ENCODE measurements at places on chromosomes 16 and 17.

GRCh38 chr17:80970044-80970761 is 21.4 kb upstream of the CHMP6 start:
- DNase-seq: peak; percentile 63

DNA sequence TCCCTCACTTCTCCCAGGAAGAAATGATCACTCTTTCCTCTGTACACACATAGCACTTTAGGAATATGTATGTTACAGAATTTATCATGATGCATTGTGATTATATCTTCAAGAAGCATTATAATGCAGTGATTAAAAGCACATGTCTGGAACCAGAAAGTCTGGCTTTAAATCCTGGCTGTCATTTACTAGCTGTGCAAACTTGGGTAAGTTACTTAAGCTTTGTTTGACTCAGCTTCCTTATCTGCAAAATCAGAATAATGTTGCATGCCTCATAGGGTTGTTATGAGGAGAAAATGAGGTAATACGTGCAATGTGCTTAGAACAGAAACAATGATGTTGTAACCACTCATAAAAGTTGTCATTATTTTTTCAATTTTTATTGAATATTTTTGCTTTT is 156.3 kb upstream of the ZKSCAN2 start:
- no peak for DNase-seq

DNA sequence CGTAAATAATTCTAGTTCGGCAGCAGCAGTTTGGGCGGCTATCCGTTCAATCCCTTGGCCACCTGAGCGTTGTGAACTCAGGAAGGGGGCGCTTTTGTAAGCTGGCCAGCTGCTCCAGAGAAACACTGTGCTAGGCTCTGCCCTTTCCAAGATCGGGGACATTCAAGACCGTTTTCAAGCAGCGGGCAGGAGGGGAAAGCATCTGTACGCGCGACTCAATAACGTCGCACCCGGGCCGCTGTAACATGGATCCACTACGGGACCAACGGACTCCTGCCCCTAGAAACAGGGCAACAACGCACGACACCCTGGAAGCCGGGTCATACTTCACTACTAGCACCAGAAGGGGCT is 463 bp downstream of the TOP2A start:
- DNase-seq: no peak

DNA sequence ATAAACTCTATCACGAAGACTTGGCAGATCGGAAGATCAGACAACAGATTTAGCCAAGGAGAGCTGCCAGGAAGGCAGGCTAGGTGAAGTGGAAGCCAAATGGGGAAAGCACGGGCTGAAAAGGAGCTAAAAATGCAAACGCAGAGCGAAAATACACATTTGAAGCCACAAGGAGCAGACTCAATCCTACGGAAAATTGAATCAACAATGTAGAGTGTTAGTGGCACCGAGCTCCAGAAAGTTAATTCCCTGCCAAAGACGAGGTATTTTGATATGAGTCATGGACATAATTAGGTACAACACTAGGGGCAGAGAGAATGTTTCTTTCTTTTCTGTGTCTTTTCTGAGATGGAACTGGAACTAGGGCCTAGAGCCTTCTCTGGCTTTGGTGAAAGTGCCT is 20.7 kb downstream of the GSG1L start:
- no peak for DNase-seq

DNA sequence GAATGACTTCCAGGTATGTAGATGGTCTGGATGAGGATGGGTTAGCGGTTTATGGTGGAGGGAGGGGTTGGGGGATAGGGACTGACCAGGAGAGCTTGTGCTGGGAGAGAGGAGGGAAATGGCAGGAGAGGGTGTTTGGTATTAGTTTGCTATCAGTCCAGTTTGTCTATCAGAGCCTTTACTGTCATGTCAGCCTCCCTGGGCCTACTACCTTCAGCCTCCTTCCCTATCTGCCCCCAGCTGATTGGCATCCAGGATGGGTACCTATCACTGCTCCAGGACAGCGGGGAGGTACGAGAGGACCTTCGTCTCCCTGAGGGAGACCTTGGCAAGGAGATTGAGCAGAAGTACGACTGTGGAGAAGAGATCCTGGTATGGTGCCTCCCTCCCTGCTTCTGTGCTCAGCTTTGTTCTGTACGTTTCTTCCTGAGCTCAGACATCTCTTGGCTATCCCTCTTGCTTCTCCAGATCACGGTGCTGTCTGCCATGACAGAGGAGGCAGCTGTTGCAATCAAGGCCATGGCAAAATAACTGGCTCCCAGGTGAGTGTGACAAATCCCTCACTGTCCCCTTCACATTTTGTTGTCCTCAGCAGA is 3.8 kb downstream of the EIF5A start:
- DNase-seq: no peak

GRCh38 chr17:45184144-45184543 is 22.5 kb downstream of the HEXIM2 start:
- DNase-seq: no peak

GRCh38 chr16:66383551-66383950 is 17.1 kb downstream of the CDH5 start:
- no peak for DNase-seq

- no peak for DNase-seq
Measured at GRCh38 chr17:66423056-66423955, 120.9 kb downstream of the PRKCA start.

DNA sequence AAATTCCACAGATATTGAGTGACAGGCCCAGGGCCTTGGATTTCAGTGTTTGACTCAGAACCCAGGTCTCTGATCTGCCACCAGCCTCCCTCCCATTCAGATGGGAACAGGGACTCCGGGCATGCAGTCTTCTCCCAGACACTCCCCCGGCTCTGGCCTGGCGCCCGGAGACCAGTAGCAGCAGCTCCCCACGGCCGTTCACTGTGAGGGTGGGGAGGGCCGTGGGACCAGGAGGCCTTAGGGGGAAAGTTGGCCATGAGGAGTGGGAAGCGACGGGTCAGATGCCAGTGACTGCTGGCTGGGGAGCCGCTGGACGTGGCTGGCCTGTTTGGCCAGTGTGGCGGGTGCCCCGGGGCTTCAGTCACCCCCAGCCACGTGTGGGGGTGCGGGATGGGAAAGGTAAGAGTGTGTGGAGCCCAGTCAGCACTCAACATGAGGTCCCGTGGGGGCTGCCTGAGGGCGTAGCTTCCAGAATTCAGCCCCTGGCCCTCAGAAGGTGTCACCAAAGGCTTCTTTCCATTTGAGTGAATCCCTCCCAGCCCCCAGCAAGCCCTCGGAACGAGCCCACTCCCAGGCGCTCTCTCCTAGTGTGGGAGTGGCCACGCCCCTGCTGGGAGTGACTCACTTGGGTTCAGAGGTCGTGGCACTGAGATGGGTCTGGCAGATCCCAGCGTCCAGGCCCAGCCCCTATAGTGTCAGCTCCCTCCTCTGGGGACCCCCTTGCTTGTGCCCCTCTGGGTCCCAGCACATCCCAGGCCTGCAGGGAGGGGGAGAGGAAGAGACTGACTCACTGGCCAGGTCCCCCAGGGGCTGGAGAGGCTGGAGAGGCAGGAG is 309.4 kb downstream of the SEC14L1 start:
- DNase-seq: peak; percentile 85

DNA sequence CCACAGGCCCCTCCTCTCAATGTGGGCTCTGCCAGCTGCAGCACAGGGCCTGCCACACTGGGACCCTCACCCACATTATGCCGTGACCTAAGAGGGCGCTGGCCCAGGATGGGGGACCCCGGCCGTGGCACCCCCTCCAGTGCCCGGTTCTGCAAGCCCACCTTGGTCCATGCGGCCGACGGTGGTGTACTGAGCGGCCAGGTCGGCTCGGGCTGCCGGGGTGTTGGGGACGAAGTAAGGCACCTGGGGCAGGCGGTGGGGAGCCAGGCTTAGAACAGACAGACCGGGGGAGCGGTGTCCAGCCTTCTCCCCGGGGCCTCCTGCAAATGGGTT is 6.5 kb downstream of the SGSH start:
- no peak for DNase-seq

DNA sequence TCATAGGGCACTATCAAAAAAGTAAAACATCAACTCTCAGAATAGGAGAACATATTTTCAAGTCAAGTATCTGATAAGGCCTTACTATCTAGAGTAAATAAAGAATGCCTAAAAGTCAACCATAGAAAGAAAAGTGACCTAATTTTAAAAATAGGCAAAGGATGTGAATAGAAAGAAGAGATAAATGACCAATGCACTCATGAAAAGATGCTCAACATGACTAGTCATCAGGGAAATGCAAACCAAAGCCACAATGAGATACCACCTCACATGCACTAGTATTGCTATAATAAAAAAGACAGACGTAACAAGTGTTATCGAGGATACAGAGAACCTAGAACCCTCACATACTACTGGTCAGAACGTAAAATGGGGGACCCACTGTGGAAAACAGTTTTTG is 90.8 kb downstream of the DYNLRB2 start:
- DNase-seq: no peak

DNA sequence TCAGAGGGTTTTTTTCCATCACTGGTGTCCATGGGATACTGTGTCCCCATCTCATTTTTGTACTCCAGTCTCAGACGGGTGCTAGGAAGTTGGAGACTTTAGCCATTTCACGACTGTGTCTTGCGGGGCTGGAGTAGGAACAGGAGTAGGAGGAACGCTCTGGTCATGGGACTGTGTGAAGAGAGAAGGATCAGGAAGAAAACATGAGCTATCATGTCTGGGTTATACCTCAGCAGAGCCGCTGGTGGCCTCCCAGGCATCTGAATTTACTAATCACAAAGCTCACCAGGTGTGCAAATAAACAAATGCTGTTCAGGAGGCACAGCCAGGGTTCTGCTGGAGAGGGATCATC is 225.4 kb downstream of the SEC14L1 start:
- no peak for DNase-seq

- no peak for DNase-seq
Measured at GRCh38 chr17:55282741-55283140, 18.0 kb downstream of the HLF start.

DNA sequence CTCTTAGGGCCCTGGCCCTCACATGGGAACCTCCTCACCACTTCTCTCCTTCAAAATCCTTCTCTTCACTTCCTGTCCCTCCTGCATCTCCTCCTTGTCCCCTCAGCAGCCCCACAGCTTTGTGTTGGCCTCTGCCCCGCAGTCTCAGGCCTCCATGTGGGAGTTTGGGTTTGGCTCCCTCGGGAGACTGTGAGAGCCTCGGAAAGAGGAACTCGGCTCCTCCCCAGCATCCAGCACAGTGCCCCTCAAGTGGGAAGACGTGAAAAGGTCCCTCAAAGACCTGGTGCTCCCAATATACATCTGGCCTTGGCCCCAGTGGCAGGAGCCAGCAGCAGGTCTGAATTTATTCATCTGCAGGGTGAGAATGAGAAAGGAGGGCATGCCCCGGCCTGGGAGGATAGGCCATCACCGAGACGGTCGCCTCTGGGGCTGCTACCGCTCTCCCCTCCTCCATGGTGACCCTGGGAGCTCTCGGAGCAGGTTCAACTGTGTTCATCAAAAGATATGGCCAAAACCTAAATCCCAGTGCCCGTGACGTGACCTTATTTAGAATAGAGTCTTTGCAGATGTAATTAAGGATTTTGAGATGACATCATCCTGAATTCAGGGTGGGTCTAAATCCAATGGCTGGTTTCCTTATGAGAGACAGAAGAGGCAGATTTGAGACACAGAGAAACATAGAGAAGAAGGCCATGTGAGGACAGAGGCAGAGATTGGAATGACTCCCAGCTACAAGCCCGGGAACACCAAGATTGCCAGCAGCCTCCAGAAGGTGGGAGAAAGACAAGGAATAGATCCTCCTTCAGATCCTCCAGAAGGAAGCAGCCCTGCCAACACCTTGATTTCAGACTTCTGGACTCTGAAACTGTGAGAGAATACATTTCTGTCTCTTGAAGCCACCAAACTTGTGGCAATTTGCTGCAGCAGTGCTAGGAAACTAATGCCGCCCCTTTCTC is 135.1 kb downstream of the MRM1 start:
- no peak for DNase-seq

- no peak for DNase-seq
Measured at GRCh38 chr16:48340054-48340453, 45.2 kb downstream of the SIAH1 start.

- peak; percentile 92 for DNase-seq
Measured at GRCh38 chr17:8118769-8119580, 661 bp upstream of the ALOXE3 start.

- no peak for DNase-seq
Measured at GRCh38 chr17:30477774-30478115, 537 bp downstream of the GOSR1 start.

- no peak for DNase-seq
Measured at GRCh38 chr16:86142801-86143236, 243.9 kb downstream of the IRF8 start.

DNA sequence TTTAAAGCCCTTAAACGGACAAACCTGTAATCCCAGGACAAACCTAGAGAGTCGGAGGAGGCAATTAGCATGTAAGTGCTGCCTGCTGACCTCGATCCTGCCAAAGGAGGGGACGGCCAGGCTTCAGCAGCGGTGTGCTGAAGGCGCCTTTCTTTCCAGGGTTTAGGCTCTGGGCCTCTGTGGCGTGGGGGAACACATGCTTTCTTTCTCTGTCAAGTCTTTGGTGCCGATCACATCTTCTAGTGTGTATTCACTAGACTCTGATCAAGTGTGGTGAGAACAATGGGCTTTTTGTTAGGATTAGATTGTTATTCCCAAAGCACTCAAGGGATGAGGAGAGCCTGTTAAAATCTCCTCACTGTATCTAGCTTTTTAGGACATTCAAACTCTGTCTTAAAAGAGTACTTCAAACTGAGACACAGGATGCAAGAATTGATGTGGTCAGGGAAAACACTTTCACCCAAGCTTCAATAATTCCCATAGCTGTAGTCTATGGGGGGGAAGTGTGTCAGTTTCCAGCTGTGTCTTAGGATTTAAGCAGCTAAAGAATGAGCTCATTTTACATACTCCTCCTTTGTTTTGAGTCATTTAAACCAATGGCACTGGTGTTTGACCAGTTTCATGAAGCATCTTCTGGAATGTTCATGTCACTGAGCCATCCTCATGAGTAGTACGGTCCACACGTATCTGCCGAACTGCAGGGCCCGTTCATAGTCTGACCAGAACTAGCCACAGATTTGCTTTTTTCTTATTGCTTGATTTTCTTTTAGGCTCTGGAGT is 51.2 kb downstream of the RPA1 start:
- no peak for DNase-seq

DNA sequence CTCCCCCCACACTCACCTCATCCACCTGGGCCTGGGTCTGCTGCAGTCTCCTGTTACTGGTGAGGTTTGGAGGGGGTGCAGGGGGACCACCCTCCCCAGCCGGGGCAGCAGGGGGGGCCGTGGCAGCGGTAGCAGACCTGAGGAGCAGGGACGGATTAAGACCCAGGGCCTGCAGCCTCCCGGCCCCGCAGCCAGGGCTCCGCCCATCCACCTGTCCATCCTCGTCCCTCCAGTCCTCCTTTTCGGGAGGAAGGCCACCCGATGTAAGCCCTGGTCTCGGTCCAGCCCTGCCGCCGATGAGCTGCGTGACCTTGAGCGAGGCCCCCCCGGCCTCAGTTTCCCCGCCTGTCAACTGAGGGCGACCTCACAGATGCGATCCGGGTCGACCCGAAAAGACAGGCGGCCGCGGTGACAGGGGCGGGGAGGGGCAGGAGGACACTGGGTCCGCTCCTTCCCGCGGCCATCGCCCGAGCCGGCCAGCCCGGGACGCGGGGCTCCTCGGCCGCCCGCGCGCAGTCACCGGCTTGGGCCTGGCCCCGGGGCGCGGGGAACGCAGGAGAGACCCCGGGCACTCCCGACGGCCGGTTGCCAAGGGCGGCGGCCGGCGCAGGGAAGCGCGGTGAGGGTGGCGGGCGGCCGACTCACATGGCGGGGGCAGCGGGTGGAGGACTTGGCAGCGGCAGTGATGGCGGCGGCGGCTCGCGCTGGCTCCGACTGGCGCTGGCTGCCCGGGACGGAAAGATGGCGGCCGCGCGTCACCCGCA is at the start of gene VAMP2:
TSS of gene VAMP2 (minus strand) at position 716 of the 764 bp plus-strand sequence. CDS start at position 647, 69 bp downstream.
- DNase-seq: peak; percentile 87
